ENCODE measurements at places on chromosomes 4 and X.

- DNase-seq: no peak
Observed at GRCh38 chr4:40586034-40586433, 43.6 kb downstream of the RBM47 start.

DNA sequence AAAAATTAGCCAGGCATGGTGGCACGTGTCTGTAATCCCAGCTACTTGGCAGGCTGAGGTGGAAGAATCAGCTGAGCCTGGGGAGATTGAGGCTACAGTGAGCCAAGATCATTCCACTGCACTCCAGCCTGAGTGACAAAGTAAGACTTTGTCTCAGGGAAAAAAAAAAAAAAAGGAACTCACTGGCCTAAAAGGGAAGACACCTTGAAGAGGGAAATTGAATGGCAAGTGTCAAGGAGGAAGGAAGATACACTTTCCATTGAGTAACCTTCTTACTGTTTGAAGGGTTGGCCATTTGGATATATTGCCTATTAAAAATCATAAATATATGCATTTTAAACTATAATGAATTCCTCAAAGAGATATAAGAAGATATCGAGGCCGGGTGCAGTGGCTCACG, 147.5 kb upstream of the FAM241A start:
- DNase-seq: no peak

GRCh38 chr4:183100827-183101226, 1.8 kb downstream of the WWC2 start:
- no peak for DNase-seq

DNA sequence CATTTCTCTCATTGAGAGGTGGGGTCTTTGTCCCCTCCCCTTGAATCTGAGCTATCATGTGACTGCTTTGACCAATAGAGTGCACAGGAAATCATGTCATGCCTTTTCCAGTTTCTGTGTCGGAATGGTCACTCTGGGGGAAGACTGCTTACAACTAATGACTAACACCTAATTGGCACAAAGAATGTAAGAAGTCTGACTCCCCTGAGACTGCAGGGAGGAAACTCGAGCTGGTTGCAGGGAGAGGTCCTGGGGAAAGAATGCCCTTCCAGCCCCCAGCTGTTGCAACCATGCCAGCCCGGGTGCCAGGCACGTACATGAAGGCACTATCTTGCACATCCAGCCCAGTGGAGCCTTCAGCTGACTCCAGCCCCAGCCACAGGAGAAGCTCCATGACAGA, 254.2 kb downstream of the DHX15 start:
- no peak for DNase-seq

- DNase-seq: peak; percentile 27
Observed at GRCh38 chr4:151276787-151277562, at the start of gene PRSS48. PRSS48 (plus strand) TSS chr4:151277161; CDS start chr4:151277173, 12 bp downstream.

- DNase-seq: no peak
Observed at GRCh38 chrX:37995428-37995827, 10.9 kb upstream of the SYTL5 start.

DNA sequence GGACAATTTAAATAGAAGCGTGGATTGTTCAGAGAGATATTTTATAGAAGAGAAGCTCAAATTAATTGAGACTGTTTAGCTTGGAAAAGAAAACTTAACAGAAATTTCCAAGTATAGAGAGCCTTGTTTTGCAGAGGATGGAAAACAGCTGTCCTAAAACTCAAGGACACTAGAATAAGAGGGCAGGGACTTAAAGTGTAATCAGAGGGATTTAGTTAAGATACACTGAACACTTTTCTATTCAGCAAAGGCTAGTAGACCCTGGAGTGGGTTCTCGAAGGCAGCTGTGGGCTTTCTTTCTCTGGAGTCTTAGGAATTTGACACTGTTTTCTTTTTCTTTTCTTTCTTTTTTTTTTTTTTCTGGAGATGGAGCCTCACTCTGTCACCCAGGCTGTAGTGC, 92.7 kb upstream of the ARX start:
- peak; percentile 81 for DNase-seq

GRCh38 chrX:77118686-77119085, 328.5 kb upstream of the FGF16 start:
- no peak for DNase-seq

All from NCI-H524 (cell line).